ENCODE measurements at places on chromosomes 1 and 21.

DNA sequence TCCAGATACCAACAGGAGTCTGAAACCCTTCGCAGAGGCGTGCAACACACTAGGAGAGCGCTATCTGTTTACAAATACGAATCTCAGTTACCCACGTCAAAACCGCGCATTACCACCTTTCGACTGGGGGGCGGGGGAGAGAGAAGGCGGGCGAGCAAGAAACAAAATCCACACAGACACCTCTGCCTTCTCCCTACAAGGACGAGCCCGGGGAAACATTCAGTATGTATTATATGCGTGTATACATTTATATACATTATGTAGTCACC lies 722 bp downstream of the TUT4 start:
- DNase-seq: no peak

DNA sequence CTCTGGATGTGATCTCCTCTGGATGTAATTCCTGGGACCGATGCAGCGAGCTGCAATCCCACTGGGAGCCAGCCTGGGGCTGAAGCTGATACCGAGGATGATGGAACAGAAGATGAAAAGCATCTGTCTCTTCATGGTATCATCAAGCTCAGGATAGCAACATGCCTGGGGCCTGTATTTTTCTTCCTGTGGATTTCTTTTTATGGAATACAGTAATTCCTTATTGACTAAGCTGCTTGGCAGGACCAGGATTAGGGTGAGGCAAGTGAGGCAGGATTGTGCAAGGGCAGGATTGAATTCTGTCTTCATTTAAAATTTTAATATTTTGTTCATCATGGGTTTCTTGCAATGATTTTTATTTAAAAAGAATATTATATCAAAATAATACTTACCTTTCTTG lies 86.6 kb downstream of the SLC25A24 start:
- no peak for DNase-seq

- DNase-seq: no peak
Measured at GRCh38 chr21:39441502-39442475, 3.8 kb downstream of the LCA5L start.

DNA sequence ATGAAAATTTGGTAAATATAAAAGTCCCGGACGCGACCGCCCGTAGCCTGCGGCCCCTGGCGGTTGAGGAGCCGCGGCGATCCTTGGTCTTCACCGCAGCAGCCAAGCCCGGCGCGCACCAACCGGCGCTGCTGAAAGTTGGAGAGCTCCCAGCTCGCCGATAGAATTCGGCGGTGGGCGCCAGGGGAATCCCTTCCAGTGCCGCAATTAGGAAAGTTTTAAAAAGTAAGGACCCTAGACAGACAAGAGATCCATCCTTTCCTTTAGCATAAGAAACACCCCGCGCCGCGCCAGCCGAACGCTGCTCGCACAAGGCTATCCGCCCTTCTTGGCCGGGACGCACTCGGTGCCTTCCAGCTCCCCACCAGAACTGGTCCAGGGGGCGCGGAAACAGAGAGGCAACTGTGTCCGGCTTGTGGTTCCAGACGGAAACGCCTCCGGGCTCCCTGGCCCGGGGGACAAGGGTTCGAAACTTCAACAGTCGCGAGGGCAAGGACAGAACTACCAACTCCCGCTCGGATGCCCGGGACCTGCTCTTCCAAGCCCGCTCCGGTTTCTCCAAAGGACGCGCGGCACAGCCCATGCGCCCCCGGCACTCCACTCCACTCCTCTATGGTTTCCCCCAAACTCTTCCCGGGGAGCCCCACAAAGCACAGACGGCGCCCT lies 1.7 kb downstream of the FAM78B start:
- peak; percentile 90 for DNase-seq

DNA sequence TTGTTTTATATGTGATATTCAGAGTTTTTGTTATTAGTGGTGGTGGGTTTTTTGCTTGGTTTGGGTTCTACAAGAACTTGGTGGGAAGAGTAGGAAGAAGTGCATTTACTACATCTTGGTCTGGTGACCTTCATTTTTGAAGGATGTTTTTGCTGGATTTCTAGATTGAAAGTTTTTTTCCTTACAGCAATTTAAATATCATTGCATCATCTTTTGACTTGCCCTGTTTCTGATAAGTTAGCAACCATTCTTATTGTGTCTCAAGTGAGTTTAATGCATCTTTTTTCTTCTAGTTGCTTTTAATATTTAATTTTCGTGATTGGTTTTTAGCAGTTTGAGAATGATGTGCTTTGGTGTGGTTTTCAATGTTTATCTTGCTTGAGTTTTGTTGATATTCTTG lies 447.7 kb downstream of the DISC1 start:
- no peak for DNase-seq

DNA sequence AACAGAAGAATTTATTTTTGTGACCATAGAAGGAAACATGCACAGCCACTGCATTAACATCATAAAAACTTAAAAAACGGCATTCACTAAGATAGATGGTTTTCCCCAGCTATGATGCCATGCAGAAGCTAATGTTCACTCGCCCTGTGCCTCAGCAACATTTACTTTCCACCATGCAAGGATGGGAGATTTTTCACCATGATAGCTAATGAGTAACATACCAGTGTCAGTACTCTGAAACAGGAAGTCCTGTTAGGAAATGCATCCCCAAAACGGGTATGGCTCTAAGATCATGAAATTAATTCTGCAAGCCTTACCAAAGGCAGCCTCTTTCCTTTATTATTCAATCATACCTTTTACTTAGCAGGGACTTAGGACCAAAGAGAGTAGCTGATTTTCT lies 17.5 kb upstream of the VAMP3 start:
- DNase-seq: no peak

DNA sequence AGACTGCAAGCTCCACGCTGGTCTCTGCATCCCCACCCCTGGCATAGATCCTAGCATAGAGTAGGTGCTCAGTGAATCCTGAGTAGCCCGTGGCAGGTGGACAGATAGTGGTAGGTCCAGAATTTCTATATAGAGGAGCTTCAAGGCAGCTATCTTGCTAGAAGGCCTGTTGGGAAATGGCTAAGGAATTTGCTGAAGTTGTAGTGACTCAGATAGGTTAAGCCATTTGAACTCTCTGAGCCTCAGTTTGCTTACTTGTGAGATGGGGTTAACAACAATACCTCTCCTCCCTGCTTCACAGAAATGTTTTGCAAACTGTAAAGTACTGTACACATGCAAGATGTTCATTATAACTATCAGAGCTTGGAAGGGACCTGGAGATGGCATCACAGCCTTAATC lies 23.4 kb upstream of the EPHB2 start:
- no peak for DNase-seq
